NCI-H446 (cell line): ENCODE measurements at places on chromosomes 11 and 22.
A peak's percentile ranks its signal among the peaks of the same experiment; 100 is the strongest.

- DNase-seq, result no peak
Measured at GRCh38 chr22:43530349-43531201, 118.8 kb downstream of the MPPED1 start.

DNA sequence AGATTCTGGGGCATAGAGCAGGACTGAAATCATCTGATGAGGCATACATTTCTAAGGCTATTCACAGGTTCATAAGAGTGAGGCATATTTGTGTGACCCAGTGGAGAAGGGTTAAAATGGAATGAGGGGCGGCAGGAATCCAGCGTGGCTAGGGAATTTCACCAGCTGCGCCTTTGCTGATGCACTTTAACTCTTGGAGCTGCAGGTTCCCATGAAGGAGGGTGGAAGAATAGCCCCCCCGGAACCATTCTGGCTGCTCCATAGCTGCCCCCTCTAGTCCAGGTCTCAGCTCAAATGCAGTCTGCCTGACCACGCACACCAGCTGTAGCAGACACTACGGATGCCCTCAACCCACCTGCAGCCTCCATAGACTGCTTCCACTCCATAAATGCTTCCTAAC is 31.5 kb downstream of the TENM4 start:
- DNase-seq, result no peak

GRCh38 chr11:66082946-66083698 is 13.1 kb downstream of the PACS1 start:
- peak; percentile 69 for DNase-seq

- DNase-seq, result no peak
Measured at GRCh38 chr22:49603016-49603415, 224.7 kb downstream of the BRD1 start.

- DNase-seq, result no peak
Measured at GRCh38 chr22:20663941-20664593, 109.8 kb upstream of the SERPIND1 start.

DNA sequence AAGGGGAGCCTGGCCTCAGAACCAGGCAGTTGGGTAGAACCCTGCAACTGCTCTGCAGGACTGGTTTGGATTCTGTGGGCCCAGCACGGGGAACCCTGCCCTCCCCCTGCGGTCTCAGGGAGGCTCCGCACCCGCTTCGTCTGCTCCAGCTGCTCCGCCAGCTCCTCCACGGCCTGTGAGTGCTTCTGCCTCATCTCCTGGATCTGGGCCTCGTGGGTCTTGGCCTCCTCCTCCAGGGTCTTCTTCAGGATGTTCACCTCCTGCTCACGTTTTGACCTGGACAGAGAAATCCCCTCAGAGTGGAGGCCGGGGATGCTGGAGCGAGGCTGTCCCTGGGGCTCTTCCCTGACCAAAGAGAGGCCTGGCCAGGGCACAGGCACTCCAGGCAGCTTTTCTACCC is 41.9 kb downstream of the APOL1 start:
- no peak for DNase-seq

DNA sequence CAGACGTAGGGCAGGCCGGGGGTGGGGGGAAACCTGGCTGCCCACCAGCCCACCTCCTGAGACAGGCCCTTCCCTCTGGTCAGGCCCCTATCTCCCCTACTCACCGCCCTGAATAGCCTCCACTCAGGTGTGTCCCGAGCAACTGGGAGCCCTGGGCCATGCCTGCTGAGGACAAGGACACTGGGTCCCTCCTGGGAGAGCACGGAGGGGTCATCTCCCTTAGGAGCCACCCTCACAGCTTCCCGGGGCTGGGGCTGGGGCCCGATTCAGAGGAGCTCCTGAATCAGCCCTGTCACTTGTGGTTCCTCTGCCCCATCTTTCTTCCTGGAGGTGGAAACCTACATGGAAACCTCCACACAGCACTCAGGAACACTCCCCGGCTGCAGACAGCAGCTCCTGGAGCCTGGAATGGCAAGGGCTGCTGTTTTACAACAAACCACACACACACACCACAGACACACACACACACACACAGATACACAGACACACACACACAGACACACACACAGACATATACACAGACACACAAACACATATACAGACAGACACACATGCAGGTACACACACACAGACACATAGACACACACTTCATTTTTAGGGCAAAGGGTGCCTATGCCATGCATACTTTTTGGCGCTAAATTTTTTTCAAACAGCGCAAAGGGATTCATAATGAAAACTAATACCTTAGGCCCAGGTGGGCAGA is 9.6 kb upstream of the EMID1 start:
- DNase-seq, result no peak
